ENCODE measurements at places on chromosomes 2 and 18. TPM values are rescaled to one million over a fixed set of nuclear protein-coding genes. Genes with fewer than 3 reads are reported as not detected.

The GCA gene
- 3.7 TPM for total RNA-seq

The TGOLN2 gene
- total RNA-seq, result 112 TPM

The MYO5B gene
- not detected for total RNA-seq

The PKDCC gene
- 63.1 TPM for total RNA-seq

The MYO3B gene
- not detected for total RNA-seq

The ZNF804A gene
- 3.9 TPM for total RNA-seq

The AQP12B gene
- not detected for total RNA-seq

All from myometrial cell (primary cell).